ENCODE measurements at places on chromosomes 1 and 21.

DNA sequence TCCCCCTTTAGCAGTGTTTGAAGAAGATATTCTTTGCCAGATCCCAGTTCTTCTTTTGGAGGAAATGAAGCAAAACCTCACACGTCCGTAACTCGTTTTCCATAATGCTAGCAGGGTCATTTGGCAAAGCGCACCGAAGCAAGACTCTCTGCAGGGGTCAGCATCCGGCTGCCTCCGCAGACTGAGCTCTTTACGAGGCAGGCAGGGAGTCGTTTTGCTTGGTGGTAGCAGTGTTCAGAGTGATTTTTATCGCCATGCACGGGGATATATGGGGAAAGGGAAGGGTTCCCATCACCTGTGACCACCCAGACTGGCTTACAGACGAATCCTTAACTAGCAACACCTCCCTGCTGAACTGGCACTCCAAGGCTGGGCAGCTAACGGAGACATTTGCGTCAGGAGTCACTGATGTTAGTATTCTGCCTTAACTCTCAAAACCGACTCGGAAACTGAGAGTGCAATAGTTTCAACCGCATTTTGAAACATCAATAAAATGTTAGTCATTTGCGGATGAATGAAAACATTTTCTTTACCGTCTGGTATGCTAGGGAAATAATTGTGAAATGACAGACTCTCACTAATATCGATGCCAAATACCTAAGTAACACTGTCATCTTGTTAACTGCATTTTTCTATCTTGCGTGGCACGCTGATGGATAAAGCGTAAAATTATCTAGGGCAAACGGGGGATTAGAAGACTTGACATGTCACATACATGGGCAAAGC lies 2.2 kb upstream of the NEGR1 start:
- DNase-seq: no peak

GRCh38 chr1:232221802-232222499 lies 408.0 kb downstream of the SIPA1L2 start:
- DNase-seq: no peak

GRCh38 chr1:223763881-223764280 lies 51.5 kb downstream of the CAPN2 start:
- DNase-seq: no peak

- no peak for DNase-seq
Observed at GRCh38 chr1:245317217-245317616, 162.4 kb downstream of the KIF26B start.

DNA sequence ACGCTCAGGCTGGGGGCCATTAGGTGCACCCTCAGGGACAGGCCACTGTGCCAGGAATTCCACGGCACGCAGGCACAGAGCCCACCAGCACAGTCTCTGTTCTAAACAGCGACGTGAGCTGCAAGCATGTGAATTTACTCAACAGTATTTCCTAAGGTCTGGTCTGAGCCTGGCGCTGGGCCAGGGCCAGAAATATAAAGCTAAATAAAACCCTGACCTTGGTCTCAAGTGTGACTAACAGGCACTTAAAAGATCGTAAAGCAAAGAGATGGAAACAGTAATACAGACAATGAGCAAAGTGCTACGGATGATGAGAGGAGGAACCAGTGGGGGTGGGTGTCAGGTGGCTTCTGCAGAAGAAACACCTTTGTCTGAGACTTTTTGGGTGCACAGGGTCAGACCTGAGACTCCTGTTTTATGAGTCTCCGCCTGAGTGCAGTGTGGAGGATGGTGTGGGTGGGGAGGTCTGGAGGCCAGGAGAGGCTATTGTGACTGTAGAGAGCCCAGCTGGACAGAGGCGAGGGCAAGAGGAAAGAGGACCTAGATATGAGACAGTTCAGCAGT lies 53.4 kb upstream of the EDN2 start:
- no peak for DNase-seq
